ENCODE measurements at places on chromosomes 7 and 10.

GRCh38 chr10:15739254-15739970, 19.7 kb upstream of the ITGA8 start:
- DNase-seq = no peak

- no peak for DNase-seq
Measured at GRCh38 chr7:143429770-143430698, 13.2 kb upstream of the TAS2R60 start.

DNA sequence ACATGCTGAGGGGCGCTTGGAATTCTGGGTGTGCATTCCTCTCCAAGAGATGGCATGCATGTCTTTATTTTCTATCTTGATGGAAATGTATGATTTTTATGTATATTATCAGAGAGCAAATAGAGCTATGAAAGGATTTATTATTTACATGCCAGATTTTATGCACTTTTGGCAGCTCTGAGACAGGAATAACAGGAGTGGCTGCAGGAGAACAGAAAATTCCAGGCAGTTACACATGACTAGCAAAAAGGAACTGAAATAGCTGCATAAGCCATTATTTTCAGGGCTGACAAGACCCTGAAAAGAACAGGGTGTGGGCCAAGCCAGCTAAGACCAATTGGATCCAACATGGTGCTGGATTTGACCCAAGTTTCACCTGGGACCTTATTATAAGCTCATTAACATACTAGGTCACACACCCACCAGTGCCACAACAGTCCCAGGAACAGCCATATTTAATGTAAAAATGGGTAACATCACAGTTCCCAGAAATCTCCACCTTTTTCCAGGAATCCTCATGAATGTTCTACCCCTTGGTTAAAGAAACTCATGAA, 43.2 kb upstream of the ACSL5 start:
- no peak for DNase-seq

GRCh38 chr7:36368496-36368895, 21.2 kb upstream of the ANLN start:
- DNase-seq = no peak

DNA sequence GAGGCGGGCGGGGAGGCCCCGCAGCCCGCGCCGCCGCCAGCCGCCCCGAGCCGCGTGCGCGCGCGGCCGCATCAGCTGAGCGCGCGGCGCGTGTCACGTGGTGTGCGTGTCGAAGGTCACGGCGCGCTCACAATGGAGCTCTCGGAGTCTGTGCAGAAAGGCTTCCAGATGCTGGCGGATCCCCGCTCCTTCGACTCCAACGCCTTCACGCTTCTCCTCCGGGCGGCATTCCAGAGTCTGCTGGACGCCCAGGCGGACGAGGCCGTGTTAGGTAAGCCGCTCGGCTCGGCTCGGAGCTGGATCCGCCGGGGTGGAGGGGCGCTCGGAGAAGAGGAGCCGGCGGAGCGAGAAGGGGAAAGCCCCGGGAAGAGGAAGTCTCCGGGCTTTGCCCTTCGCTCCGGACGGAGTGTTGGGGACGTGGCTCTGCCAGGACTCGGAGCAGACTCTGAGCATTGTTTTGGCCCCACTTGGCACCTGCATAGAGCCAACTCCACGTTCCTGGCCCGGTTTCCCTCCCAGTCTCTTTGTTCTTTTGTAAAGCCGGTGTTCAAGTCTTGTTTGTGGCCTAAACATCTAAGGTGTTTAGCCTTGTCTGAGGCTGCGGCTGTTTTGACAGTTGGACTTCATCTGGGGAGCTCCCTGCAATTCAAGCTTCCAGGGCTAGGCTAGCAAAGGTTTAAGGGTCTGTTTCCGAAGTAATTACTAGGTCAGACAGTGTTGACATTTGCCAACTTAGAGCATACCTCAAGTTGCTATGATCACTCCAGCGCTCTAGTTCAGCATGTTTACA, at the start of gene COMMD3:
TSS of gene COMMD3 (plus strand) at position 103 of the 790 bp plus-strand sequence. CDS start at position 133, 30 bp downstream.
- DNase-seq = peak; percentile 40
